ENCODE measurements at places on chromosomes 12 and 14. TPM values are rescaled to one million over a fixed set of nuclear protein-coding genes. Genes with fewer than 3 reads are reported as not detected.

The PCNX4 gene
- 59.7 TPM for total RNA-seq

GRCh38 chr14:49092345-49092744 lies 493.8 kb downstream of the RPS29 start:
- H3K27ac ChIP-seq: no peak overlapping the region
- no peaks in the 10 kb centered on the region for H3K4me1 ChIP-seq
- DNase-seq: no peak
- H3K27me3 ChIP-seq: no peaks in the 10 kb centered on the region
- no peaks in the 10 kb centered on the region for H3K36me3 ChIP-seq
- no peak overlapping the region for H3K4me3 ChIP-seq

DNA sequence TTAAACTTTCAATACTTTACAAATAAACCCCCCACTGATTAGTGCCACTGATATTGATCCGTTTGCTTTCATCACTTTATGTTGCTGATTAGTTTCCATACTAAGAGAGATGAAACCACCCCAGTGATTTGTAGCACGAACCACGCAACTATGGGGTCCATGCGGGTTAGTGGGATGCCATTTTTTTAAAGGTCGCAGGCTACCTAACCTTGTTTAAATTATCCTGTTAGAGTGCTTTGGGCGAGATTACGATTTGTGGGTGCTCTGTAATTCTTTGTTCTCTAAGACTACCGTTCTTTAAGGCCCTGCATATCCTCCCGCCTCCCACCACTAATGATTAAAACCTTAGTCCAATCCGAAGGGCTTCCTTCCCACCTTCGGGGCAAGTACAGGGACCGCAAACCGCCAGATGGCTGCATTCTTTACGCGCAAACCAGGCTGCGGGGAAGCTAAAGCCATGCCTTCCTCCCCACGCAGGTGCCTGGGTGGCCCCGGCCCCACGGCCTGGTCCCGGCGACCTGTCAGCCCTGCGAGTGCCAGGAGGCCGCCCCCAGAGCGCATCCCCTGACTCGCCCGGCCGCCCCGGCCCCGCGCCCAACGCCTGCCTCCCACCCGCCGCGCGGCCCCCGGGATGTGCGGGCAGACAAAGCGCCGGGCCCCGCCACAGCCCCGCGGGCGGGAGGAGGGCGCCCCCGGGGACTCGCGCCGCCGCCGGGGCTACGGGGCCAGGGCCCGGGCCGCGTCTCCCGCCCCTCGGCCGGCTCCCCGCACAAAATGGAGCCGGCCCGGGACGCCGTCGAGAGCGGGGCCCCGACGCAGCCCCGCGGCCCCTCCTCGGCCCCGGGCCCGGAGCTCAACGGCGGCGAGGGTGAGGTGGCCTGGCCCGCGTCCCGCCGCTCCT lies 759 bp downstream of the NFYB start:
- H3K4me3 ChIP-seq: peak overlapping the region; percentile 94
- H3K27ac ChIP-seq: peak overlapping the region; percentile 81
- H3K36me3 ChIP-seq: no peaks in the 10 kb centered on the region
- no peaks in the 10 kb centered on the region for H3K27me3 ChIP-seq

DNA sequence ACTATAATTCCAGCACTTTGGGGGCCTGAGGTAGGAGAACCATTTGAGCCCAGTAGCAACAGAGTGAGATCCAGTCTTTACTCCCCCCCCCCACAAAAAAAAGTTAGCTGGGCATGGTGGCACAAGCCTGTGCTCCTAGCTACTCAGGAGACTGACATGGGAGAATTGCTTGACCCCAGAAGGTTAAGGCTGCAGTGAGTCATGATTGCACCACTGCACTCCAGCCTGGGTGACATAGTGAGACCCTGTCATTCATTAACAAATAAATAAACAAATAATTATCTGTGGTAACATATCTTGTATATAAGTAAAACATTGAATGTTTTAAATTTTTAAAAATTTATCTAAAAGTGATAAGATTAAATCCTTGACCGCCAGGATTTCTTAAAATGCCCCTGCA lies 4.8 kb downstream of the ENTPD5 start:
- no peak overlapping the region for H3K27ac ChIP-seq
- H3K4me1 ChIP-seq: no peaks in the 10 kb centered on the region
- H3K27me3 ChIP-seq: no peaks in the 10 kb centered on the region

The ASIC1 gene
- total RNA-seq: 1.8 TPM

DNA sequence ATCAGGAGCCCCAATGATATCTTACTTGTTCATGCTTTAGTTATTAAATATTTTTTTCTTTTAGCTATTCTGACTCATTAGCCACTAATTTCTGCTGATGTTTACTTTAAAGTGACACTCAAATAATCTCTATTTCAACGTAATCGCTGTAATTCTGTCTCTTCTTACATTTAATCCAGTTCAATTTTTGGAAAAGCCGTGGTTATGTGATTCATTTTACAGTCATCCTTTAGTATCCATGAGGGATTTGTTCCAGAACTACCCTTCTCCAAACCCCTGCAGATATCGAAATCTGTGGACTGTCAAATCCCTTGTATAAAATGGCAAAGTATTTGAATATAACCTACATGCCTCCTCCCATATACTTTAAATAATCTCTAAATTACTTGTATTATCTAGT lies 1103.4 kb downstream of the LRFN5 start:
- no peaks in the 10 kb centered on the region for H3K36me3 ChIP-seq
- DNase-seq: no peak
- H3K4me1 ChIP-seq: no peaks in the 10 kb centered on the region
- H3K4me3 ChIP-seq: no peak overlapping the region
- no peak overlapping the region for H3K27ac ChIP-seq

- no peaks in the 10 kb centered on the region for H3K36me3 ChIP-seq
- H3K27me3 ChIP-seq: no peaks in the 10 kb centered on the region
- no peak overlapping the region for H3K27ac ChIP-seq
- DNase-seq: no peak
- no peaks in the 10 kb centered on the region for H3K4me1 ChIP-seq
Observed at GRCh38 chr12:79055926-79056674, 191.5 kb downstream of the SYT1 start.

- no peaks in the 10 kb centered on the region for H3K27me3 ChIP-seq
- H3K27ac ChIP-seq: peak overlapping the region; percentile 65
- no peak for DNase-seq
Observed at GRCh38 chr12:25052196-25052913, 103.5 kb upstream of the BCAT1 start.

The HSPA2 gene
- 102 TPM for total RNA-seq

DNA sequence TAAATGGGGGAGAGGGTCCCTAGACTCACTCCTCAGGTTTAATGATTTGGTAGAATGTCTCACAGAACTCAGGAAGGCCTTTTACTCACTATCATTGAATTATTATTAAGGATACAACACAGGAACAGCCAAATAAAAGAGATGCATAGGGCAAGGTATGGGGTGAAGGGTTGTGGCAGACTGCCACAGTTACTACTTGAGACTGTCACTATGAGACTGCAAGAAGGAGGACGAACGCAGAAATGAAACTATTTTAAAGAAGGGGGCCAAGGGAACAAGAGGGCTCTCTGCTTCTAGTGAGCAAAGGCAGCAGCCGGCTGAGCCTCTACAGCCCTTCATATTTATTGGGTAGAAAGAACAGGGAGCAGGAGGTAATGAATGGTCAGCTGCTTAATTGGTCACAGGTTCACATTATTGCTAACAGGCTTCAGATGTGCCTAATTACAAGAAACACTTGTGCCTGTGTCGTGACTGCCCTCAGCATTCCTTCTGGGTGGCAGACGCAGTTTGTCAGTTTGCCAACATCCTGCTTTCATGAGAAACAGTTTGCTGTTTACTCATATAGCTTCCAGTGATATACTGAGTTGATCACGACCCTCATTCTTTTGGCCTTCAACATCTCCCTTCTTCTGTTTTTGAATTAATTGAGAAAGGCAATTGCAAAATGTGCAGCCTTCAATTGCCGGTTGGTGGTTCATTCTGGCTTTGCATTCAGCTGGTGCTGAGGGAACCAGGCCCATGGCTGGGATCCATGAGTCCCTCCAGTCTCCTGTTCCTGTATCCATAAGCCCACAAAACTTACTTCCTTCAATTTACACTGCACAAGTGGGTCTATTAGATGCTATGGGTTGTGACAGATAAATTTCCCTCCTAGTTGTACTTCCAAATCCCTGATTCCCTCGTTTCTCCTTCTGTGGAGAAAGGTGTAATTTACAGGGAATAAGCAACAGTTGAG lies 82.8 kb upstream of the PLEKHG7 start:
- H3K4me1 ChIP-seq: no peaks in the 10 kb centered on the region
- no peaks in the 10 kb centered on the region for H3K27me3 ChIP-seq
- H3K27ac ChIP-seq: no peak overlapping the region
- DNase-seq: no peak
- no peak overlapping the region for H3K4me3 ChIP-seq

DNA sequence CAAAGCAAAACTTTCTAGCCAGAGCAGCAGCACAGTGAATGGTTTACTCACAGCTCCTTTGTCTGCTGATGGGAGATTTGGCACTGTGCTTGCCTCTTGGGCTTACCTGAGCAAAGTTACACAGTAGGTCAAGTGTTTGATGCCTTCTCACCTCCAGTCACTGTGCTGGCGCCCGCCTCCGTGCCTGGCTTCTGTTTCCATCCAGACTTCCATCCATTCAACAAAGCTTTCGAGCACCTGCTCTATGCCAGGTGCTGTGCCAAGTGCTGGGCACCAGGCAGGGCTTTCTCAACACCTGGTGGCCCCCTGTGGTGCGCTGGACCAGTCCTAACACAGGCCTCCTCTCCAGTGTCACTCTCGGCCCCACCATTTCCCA lies 199.2 kb upstream of the EEA1 start:
- DNase-seq: no peak
- H3K4me3 ChIP-seq: no peak overlapping the region
- H3K36me3 ChIP-seq: no peaks in the 10 kb centered on the region
- no peaks in the 10 kb centered on the region for H3K27me3 ChIP-seq
- no peak overlapping the region for H3K27ac ChIP-seq

The VDR gene
- total RNA-seq: 0.78 TPM

The HNF1A gene
- total RNA-seq: not detected

The GPRC5D gene
- not detected for total RNA-seq

DNA sequence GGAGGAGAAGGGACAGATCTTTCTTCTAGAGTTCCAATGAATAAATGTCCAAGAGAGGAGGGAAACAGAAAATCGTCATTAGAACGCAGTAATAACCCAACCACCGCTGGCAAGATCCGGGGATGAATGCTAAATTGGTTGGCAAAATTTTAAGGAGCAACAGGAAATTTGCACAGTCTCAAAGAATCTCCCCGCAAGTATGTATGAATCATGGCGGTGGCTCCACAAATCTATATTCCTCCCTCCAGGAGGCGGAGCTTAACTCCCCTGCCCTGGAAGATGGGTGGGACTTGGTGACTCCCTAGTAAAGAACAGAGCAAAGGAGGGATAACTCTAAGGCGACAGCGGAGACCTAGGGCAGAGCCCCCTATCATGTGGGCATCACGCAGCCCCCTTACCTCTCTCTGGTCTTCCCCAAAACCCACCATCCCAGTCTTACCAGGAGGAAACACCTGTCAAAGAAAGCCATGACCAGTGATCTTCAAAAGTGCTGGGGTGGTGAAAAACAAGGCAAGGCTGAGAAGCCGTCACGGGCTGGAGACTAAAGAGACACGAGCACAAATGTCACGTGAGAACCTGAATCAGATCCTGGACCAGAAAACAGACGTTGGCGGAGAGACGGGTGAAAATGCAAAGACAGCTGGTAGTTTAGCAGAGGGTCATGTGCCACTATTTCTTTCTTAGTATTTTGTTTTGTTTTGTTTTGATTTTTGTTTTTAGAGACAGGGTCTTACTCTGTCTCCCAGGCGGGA lies 125.8 kb downstream of the NCOR2 start:
- H3K36me3 ChIP-seq: no peaks in the 10 kb centered on the region
- H3K4me3 ChIP-seq: no peak overlapping the region
- H3K4me1 ChIP-seq: peaks cover 22% of the 10 kb centered on the region
- H3K27ac ChIP-seq: peak overlapping the region; percentile 71
- no peak for DNase-seq
- H3K27me3 ChIP-seq: no peaks in the 10 kb centered on the region

DNA sequence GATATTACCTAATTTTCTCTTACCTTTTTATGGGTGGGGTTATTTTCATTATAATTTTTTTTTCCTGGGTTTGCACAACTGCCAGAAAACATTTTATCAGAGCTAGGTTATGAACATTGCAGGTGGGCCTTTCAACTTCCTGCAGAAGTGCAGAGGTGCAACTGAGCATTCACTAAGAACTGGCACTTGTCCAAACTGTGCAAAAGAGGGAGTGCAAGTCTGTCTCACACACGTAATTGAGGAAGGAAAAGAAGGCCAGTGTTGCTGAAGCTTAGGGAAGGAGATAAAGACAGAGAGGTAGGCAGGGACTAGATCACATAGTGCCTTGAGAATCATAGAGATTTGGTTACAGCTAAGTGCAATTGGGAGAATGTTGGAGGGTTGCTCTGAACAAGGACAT lies 14.1 kb upstream of the AMN1 start:
- H3K27ac ChIP-seq: no peak overlapping the region
- H3K4me1 ChIP-seq: peaks cover 16% of the 10 kb centered on the region
- no peak for DNase-seq
- no peaks in the 10 kb centered on the region for H3K36me3 ChIP-seq
- H3K27me3 ChIP-seq: no peaks in the 10 kb centered on the region

DNA sequence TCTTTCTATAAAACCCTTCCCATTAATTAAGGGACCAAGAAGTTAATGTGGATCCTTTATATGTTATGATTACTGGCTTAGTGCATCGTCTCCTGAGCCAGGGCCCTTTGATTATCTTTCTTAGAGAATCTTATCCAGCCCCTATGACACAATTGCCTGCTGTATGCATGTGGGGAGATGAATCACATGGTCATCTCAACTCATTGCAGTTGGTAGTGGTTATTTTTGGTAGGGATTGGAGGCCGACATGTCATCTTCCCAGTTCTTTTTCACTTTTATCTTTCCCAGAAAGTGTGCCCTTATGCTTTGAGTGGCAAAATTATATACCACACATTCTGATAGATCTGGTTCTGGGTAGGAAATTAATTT lies 26.0 kb downstream of the ZNF664 start:
- H3K4me3 ChIP-seq: no peak overlapping the region
- no peak overlapping the region for H3K27ac ChIP-seq
- H3K4me1 ChIP-seq: peaks cover 18% of the 10 kb centered on the region
- no peak for DNase-seq

DNA sequence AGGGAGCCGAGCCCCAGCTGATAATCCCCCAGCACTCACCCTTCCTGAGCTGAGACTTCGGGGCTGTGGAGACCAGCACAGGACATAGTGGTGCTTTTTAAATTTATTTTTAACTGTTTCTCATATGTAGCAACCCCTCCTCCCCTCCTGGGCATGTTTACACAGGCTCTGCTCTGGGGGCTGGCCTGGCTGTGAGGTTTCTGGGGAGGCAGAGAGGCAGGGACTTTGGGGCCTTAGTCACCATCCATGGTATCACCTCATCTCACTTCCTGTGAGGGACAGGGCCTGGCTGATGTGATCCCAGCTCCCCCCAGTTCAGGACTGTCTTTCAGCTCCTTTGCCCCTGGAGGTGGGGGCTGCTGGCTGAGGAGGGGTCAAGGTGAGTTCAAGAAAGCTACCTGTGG lies 20.4 kb downstream of the VASH1 start:
- H3K36me3 ChIP-seq: no peaks in the 10 kb centered on the region
- H3K27ac ChIP-seq: peak overlapping the region; percentile 15
- H3K4me3 ChIP-seq: no peak overlapping the region
- H3K4me1 ChIP-seq: peaks cover 49% of the 10 kb centered on the region

The MYF5 gene
- not detected for total RNA-seq

- peaks cover 74% of the 10 kb centered on the region for H3K4me1 ChIP-seq
- DNase-seq: no peak
- peak overlapping the region; percentile 8 for H3K4me3 ChIP-seq
- peaks cover 70% of the 10 kb centered on the region for H3K36me3 ChIP-seq
- no peaks in the 10 kb centered on the region for H3K27me3 ChIP-seq
Observed at GRCh38 chr12:53065975-53066931, 12.9 kb downstream of the SPRYD3 start.

The DDX24 gene
- 170 TPM for total RNA-seq

All from tibial nerve (tissue), 4 donors.